ENCODE measurements at places on chromosomes 6 and 20.

DNA sequence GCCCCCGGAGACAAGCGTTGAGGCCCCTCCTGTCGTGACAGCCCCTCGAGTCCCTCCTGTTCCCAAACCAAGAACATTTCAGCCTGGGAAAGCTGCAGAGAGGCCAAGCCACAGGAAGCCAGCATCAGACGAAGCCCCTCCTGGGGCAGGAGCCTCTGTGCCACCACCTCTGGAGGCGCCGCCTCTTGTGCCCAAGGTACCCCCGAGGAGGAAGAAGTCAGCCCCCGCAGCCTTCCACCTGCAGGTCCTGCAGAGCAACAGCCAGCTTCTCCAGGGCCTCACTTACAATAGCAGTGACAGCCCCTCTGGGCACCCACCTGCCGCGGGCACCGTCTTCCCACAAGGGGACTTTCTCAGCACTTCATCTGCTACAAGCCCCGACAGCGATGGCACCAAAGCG is 72.4 kb downstream of the SERAC1 start:
- DNase-seq, result no peak

GRCh38 chr20:38866265-38867061 is 59.8 kb upstream of the FAM83D start:
- no peak for DNase-seq

GRCh38 chr6:11219400-11219834 is 13.1 kb downstream of the NEDD9 start:
- DNase-seq, result no peak

- peak; percentile 82 for DNase-seq
These were observed 56.8 kb downstream of the KCNS1 start for GRCh38 chr20:45044084-45044573.

DNA sequence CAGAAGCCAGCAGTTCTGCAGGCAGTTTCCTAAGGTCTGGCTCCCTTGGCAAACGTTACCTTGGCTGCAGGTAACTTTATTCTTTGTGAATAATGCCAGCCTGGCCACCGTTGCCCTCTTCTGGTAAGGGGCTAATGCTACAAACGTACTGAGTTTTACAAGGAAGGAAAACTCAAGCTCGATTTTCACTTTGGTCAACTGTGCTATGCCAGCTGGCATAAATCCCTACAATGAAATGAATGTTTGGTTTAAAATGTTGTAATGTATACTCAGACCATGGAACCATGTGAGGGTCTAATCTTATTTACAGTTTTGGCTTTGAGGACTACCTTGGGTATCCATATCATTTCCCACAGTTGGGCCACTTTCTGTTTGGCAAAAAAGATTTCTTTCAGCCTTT is 101.4 kb downstream of the SLX4IP start:
- no peak for DNase-seq

DNA sequence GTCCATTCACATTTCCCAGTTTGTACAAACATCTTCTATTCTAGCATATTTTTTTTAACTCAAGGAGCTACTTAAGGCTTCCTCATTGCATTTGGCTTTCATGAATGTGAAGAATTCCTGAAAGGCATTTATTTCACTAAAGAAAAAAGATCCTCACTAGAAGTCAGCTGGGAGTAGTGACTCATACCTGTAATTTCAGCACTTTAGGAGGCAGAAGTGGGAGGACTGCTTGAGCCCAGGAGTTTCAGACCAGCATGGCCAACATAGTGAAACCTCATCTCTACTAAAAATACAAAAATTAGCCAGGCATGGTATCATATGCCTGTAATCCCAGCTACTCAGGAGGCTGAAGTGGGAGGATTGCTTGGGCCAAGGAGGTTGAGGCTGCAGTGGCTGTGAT is 30.9 kb upstream of the XRN2 start:
- DNase-seq, result peak; percentile 9

- peak; percentile 53 for DNase-seq
These were observed 21.6 kb downstream of the UQCC2 start for GRCh38 chr6:33689879-33690278.

All from EL (cell line).